Posterior vena cava (tissue), 2 donors: ENCODE measurements at places on chromosomes 3 and 15. TPM values are rescaled to one million over a fixed set of nuclear protein-coding genes. Genes with fewer than 3 reads are reported as not detected.
A peak's percentile ranks its signal among the peaks of the same experiment; 100 is the strongest.

EIF4E3 gene
- total RNA-seq, result 44.2 TPM

GRCh38 chr15:56971571-56971970, 53.1 kb downstream of the TCF12 start:
- DNase-seq, result no peak

GRCh38 chr3:108011616-108012015, 79.2 kb downstream of the CD47 start:
- DNase-seq, result no peak

POLQ gene
- 0.23 TPM for total RNA-seq

DNA sequence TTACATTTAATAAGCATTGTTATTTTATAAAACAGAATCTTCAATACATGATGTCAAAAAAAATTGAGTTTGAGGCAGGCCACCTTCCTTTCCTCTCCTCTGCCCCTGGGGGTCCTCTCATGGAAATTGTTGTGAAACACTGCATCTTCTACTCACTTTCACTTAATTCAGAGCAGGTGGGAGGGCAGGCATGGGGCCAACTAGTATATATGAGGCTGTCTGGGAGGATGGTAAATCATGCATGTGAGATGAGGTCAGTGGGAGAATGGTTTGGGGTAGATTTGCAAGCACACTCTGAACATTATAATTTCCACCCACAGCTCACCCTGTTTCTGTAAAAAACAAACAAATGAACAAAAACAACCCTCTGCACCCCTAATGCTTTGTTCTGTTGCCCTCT, 10.4 kb upstream of the CCDC14 start:
- no peak for DNase-seq

DNA sequence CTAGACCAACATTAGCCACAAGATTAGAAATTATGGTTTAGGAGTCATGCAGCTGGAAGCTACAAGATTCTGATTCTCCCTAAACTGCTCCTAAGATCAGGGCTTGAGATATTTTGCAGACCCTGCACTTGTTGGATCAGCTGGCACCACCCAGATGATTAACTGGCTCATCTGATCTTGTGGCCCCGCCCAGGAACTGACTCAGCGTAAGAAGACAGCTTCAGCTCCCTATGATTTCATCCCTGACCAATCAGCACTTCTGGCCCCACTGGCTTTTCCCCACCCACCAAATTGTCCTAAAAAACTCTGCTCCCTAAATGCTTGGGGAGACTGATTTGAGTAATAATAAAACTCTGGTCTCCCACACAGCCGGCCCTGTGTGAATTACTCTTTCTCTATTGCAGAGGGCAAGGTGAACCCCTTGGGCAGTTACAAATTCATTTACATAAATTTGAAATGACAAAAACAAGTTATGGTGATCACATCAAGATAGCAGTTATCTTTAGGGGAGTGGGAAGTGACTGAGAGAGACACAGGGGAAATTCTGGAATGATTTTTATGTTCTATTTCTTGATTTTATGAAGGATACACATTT, 76.5 kb downstream of the CD200R1L start:
- peak; percentile 92 for DNase-seq

EFCC1 gene
- total RNA-seq, result 1.3 TPM
